ENCODE measurements at places on chromosomes 13 and 19.

DNA sequence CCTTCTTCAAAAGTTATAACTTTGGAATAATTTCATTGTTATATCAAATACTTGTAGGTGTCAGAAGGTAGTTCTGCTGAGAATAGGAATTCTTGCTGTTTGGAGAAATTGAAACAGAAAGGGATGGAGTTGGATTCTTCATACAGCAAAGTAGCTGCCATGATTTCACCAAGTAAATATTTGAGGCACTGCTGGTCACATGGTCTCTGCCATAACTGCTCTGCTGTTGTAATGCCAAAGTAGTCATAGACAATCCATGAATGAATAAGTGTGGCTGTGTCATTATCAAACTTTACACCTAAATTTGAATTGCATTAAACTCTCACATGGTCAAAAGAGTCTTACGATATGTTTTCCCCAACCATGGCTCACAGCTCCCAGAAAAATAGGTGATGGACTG is 308.6 kb downstream of the GPC6 start:
- DNase-seq, result no peak

DNA sequence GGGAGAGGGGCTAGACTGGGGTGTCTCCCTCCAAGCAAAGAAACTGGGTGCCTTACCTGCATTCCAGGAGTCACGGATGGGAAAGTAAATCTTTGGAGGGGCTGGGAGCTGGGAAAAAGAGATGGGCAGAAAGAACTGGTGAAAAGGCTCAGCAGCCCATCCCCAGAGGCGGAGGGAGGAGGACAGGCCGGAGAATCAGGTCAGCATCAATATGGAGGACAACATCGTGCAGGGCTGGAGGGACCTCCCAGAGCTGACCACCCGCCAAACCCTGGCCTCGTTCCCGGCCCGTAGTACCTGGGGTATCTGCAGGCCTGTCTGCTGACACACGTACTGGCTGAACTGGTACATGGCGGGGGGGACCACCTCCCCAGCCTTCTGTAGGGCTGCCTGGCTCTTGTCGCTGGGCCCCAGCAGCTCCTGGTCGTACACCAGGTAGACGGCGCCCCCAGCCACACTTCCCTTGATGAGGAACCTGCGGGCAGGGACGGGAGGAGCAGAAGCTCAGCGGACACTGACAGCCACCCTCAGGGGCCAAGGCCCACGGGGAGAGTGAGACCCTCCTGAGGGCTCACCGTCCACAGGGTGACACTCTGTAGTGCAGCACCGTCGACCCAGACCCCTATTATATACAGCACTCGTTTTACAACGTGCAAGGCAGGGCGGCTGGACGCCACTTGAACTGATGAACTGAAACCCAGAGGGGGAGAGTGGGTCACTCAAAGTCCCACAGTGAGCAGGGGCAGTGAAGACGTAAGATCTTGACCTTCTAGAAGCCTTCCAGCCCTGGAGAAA is 830 bp downstream of the MICOS13 start:
- no peak for DNase-seq

DNA sequence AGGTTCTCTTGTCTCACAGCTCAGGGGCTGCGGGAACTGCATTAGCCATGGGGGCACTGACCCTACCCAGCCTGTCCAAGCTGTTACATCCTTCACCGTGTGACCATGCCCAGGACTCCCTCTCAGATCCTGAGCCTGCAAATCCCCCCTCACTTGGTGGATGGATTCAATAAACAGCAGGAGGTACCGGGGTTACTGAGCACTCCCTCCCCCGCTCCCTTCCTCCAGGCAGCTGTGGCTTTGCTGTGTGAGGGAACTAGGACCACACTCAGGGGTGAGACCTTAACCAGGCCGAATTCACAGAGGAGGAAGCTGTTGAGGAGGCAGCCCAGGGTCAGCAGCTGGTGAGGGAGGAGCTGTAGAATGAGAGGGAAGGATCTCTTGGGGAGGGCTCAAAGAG is 27.0 kb upstream of the CEACAM1 start:
- DNase-seq, result no peak

- DNase-seq, result no peak
Observed at GRCh38 chr19:15431396-15432017, 12.7 kb upstream of the AKAP8L start.

- no peak for DNase-seq
Observed at GRCh38 chr19:6769006-6769619, 1.9 kb upstream of the SH2D3A start.

- no peak for DNase-seq
Observed at GRCh38 chr19:28471731-28472510, 741.0 kb downstream of the UQCRFS1 start.

- DNase-seq, result no peak
Observed at GRCh38 chr13:30346153-30346788, 38.9 kb upstream of the KATNAL1 start.

DNA sequence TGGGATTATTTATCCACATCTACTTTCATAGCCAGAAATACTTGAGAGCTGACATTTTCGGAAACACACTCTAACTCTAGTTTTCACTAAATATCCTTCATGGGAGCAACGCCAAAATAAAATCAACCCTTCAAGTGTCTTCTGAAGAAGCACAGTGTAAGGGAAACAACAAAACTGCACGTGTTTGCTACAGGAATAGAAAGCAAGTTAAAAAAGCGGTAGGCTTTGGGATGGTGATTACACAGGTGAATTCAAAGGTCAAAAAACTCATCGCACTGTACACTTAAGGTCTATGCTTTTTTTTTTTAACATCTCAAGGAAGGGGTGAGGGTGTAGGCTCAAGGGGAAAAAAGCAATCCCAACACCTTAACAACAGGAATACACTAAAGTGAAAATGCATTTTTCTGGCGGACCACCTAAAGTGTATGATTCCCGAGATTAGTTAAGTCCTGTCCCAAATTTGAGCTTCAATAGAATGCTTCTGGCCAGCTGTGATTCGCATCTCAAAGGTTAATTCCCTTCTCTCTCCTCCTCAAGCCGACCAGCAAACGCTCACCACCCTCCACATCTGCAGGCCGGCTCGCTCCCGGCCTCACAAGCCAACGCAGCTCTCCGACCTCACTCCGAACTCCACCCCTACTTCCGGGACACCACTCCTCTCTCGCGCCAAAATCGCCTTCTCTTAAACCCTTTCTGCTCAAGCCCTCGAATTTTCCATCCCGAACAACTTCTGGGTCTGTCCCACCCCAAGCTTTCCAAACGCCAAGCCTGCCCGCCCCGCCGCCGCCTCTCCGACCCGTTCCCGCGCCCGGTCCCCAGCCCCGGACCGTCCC is 1.1 kb downstream of the ARGLU1 start:
- peak; percentile 84 for DNase-seq

DNA sequence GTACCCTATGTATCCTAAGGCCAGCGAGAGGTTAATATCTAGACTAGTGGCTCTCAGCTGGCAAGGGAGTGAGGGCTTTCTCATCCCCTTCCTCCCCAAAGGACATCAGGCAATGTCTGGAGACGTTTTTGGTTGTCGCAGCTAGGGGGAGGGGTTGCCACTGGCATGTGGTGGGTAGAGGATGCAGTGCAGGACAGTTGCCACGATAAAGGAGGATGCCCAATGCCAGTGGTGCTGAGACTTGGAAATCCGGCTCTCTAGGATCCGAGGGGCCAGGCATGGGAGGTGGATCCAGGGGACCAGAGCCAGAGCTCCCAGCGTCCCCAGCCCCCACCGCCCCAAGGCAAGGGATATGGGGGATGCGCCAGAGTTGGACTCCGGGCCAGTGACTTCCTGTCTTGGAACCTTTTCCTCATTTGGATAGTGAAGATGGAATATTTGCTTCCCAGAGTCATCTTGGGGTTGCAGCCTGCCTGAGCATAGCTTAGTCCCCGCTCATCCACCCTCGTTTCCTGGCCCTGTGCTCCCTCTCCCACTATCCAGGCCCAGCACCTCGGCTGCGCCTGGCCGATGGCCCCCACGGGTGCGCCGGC is 4.9 kb downstream of the SSC5D start:
- DNase-seq, result peak; percentile 76

DNA sequence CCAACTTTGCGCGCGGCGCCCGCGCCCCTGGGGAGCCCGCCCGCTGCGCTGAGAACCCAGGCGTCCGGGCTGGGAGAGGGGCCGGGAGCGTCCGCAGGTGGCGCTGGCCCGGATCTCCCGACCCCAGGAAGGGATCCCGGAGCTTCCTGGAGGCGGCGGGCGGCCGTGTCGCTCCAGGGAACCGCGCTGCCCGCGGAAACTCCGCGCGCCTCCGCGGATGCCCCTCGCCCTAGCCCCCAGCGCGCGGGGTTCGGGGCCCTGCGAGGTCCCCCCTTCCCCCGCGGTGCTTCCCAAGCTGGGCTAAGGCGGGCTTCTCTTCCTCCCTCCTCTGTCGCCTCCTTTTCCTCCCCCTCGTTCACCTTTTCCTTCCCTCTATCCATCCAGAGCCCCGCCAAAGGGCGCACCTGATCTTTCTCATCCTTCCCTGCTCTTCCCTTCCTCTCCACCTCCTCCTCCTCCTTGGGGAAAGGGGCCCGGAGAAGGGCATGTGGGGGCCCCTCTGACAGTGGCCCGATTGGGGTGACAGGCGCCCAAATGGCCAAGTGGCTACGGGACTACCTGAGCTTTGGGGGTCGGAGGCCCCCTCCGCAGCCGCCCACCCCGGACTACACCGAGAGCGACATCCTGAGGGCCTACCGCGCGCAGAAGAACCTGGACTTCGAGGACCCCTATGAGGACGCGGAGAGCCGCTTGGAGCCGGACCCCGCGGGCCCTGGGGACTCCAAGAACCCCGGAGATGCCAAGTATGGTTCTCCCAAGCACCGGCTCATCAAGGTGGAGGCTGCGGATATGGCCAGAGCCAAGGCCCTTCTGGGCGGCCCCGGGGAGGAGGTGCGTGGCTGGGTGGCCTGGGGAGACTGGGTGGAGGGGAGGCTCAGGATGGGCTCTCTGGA is 710 bp downstream of the SHD start:
- DNase-seq, result no peak

DNA sequence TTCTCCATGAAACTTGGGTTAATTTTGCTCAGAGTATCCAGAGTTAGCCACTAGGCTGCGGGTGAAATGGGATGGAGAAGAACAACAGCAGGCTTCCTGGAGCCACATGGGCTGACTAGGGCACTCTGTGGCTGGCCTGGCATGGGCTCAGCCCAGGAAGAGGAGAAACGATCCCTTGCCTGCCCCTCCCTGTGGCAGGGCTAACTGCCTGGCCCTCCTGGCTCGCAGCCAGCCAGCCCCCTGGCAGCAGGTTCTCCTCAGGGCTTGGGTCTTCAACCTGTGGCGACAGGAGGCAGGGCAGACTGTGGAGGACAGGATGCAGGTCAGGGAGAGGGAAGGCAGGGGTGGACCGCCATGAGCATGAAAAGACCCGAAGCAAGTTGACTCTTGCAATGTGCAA is 78.7 kb upstream of the GPR183 start:
- DNase-seq, result no peak

- DNase-seq, result no peak
Observed at GRCh38 chr13:59210543-59210942, 953.2 kb downstream of the DIAPH3 start.

GRCh38 chr19:53883231-53883661 is 1.2 kb downstream of the PRKCG start:
- no peak for DNase-seq

DNA sequence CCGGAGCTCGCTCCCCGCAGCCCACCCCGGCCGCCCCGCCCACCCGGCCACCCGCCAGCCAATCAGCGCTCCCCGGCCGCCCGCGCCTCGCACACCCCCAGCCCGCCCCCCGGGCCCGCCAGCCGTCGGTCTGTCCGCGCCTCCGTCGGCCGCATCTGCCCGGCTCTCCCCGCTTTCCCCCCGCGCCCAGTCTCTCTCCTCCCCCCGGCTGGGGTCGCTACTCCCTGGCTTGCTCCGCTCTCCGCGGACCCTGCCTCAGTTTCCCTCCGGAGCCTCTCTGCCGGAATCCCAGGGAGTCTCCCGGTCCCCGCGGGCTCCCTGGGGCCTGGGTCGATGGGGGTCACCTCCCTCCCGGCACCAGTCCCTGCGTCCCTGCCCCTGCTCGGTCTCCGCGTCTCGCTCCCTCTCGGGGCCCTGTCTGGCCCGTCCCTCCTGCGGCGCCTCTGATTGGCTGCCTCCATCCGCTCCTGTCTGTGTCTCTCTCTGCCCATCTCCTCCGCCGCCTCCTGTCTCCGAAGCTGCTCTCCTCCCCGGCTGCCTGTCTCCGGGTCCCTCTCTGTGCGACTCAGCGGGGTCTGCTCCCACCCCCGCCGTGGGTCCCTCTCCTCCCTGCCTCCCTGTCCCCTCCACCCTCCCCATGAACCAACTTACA is 484 bp downstream of the IL11 start:
- no peak for DNase-seq

DNA sequence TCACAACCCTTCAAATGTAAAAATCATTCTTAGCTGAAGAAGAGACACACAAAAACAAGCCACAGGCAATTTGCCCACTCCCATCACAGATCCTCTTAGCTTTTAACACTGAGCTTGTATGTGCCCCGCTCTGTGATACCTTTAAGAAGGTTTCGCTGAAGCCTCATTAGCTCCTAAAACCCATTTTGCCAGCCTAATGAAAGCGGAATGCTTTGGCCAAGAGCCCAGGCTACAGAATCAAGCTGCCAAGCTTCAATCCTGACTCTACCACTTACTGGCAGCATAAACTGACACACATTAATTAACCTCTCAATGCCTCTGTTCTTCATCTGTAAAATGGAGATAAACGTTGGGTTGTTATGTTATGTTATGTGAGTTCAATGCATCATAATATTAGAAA is 10.5 kb downstream of the ZNF112 start:
- DNase-seq, result no peak

- peak; percentile 57 for DNase-seq
Observed at GRCh38 chr13:99176309-99177276, 24.1 kb upstream of the UBAC2 start.

DNA sequence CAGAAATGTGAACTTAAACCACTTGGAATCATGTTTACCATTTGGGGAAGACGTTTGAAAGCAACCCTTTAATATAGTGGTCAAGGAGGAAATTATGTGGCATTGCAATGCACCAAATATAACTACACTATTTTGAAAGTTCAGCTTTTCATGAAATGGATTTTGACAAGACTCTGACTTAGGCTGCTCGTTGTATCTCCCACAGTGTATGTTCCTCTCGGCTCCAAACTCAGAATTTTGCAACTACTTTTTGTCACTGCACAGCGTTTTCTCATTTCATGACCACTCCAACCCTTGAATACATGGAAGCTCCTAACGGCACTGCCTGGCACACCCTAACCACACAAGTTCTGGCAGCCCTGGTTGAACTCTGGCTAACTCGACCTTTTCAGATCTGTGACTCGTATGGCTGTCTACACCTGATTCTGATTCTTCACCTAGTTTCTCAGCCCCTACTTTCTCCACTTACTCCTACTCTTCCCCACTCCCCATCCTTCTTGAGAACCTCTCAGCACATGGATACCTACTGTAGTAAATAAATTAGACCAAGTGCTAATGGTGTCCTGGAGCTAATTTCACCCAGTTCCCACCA is 7.0 kb upstream of the POMP start:
- no peak for DNase-seq

- no peak for DNase-seq
Observed at GRCh38 chr19:38145623-38146022, 78.4 kb downstream of the DPF1 start.
